Stimulated activated CD8-positive, alpha-beta memory T cell treated with anti-CD3 and anti-CD28 coated beads, Interleukin-7, amount 100 ng/mL, for 48 hours (primary cell): ENCODE measurements at places on chromosomes 16 and 17.

GRCh38 chr16:4486126-4486893, 10.1 kb downstream of the HMOX2 start:
- DNase-seq = no peak

- no peak for DNase-seq
Observed at GRCh38 chr17:76137351-76138233, 3.5 kb downstream of the FOXJ1 start.

- no peak for DNase-seq
Observed at GRCh38 chr16:17176199-17176598, 294.6 kb downstream of the XYLT1 start.

- no peak for DNase-seq
Observed at GRCh38 chr17:10130263-10130662, 68.1 kb downstream of the GAS7 start.

DNA sequence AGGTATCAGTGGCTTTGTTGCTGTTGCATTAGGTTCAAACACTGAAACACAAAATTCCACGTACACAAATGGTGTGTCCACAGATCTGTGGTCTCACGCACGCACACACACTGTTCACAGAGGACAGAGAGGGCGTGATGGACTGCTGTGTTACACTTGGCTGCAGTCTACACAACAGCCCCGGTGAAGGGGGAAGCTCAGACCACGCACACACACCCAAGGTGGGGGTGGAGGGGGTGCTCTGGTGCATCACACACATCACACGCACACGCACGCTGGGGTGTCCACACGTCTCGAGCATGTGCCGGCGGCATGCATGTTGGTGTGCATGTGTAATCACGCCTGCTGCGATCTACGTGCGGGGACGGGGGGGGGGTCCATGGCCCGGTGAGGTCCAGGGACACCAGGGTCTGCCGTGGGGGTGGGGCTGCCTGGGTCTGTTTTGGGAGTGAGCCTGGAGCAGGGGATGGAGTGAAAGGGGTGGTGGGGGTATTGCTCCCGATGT, 7.3 kb downstream of the HSD3B7 start:
- DNase-seq = no peak

GRCh38 chr17:31674305-31674704, 184.7 kb downstream of the COPRS start:
- no peak for DNase-seq

- DNase-seq = no peak
Observed at GRCh38 chr17:17063546-17064122, 21.4 kb downstream of the MPRIP start.

DNA sequence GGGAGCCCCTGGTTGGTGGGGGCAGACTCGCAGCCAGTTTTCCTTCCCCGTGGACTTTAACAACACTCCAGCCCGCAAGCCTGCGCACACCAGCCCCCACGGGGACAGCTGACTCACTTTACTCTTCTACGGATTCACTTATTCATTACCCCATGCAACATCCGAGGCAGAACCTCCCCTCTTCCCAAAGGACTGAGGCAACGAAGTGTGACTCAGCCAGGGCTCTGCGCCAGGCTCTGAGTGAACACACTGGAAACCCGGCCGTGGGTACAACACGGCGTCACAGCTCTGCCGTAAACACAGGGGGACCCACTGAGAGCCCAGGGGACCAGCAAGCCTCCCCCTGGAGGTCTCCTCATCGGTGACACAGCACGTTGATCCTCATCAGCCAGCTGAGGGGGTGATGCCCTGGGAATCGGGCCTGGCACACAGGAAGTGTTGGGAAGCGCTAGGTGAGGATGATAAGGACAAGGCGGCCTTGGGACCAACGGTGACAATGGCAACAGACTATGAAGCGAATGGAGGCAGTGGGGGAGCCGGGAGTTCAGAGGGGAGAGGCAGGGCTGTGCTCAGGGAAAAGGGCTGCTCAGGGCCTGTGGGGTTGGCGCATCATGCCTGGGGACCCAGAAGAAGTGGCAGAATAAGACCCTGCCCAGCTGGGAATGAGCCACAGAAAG, 14.6 kb downstream of the COTL1 start:
- DNase-seq = no peak

GRCh38 chr16:78060809-78061208, 38.5 kb downstream of the CLEC3A start:
- DNase-seq = no peak

DNA sequence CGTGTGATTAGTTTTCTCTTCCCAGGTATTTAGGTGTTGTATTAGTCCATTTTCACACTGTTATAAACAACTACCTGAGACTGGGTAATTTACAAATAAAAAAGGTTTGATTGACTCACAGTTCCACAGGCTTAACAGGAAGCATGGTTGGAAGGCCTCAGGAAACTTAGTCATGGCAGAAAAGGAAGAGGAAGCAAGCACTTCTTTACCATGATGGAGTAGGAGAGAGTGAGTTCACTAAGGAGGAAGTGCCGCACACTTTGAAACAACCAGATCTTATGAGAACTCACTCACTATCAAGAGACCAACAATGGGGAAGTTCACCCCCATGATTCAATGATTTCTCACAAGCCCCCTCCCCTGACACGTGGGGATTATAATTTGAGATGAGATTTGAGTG, 1343.7 kb upstream of the GOT2 start:
- DNase-seq = no peak
